Cortex of kidney (tissue), 1 donor: ENCODE measurements at places on chromosomes 11 and 22.

DNA sequence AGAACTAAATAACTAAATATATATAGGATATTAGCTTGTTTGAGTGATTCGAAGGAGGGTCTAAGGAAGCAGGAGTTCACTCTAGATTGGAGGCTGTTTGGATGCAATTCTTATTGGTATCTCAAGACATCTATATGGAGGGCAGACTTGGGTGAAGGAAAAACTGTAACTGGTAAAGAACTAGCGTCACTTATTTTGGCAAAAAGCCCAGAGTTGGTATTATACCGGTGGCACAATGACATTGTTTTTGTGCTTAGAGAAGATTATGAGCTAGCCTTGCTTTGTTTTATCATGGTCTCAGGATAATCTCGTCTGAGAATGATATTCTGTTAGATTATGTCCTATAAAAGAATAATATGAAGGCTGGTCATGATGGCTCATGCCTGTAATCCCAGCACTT lies 6.0 kb upstream of the SLC35F2 start:
- no peak for DNase-seq

DNA sequence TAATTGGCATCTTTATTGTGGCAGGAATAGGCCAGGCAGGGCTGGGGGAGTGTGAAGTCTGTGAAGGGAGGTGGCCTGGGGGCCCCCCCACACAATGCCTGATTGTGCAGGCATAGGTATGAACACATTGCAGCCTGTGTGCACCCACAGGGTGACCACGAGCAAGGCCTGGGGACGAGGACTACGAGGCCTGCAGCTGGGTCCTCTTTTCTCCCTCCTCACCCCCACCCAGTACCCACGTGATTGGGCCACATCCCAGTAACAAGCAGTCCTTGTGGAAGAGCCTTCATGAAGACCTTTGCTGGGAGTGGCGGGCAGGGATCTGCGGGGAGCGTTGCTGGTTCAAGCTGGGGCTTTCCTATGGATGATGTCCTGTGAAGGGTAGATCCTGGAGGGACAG lies 29.3 kb downstream of the ZBTB16 start:
- no peak for DNase-seq

DNA sequence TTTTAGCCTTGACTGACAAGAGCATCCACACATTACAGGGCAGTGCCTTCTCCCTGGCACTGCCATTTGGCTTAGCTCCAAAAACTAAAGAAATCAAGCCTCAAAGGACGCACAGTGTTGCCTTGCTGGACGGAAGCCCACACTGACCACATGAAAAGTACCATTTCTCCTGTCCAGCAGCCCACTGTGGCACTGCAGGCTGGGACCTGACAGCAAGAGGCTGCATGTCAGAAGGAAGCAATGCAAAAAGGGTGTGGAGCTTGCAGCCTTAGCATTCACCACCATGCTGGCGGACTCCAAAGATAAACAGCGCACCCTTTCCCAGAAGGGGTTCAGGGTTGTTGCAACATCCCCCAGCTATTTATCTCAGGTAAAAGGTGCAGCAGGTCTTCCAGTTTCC lies 109.3 kb upstream of the BMAL1 start:
- DNase-seq, result no peak

- DNase-seq, result no peak
These were observed 134.3 kb downstream of the SNX19 start for GRCh38 chr11:130781931-130782330.

GRCh38 chr11:69372589-69373250 lies 78.8 kb downstream of the MYEOV start:
- no peak for DNase-seq

GRCh38 chr22:41862160-41862529 lies 29.2 kb downstream of the SREBF2 start:
- DNase-seq, result no peak

GRCh38 chr11:31414338-31414737 lies 44.7 kb downstream of the DNAJC24 start:
- no peak for DNase-seq
